ENCODE measurements at places on chromosomes 2 and 18.

DNA sequence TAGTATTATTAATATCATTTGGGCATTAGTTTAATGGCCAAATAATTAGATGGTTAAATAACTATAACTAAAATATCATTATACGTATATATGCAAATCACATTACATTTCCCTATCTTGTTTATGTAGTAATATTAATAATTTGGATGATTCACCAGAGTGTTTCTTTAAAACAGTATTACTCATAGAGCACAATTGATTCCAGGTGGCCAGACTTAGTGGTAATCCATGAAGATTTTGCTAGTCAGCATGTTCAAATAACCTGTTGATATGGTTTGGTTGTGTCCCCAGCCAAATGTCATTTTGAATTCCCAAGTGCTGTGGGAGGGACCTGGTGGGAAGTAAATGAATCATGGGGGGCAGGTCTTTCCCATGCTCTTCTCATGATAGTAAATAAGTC, 782.3 kb downstream of the LRP1B start:
- no peak for DNase-seq

GRCh38 chr2:56741601-56742102, 557.9 kb downstream of the CCDC85A start:
- DNase-seq = peak; percentile 65

DNA sequence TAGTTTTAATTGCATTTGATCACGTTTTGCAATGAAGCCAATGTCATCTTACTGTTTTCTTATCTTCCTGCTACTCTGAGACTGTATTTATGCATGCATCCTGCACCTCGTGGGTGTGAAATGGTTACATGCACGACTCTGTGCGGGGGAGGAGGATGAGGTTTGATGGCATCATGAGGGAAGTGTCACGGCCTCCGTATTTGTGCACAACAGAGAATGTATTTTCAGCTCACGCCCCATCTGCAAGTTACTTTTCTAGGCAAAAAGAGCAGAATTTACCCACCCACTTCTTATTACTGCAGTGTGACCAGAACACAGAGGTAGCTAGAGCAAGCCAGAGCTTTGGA, 145.1 kb downstream of the TDRD15 start:
- DNase-seq = no peak

DNA sequence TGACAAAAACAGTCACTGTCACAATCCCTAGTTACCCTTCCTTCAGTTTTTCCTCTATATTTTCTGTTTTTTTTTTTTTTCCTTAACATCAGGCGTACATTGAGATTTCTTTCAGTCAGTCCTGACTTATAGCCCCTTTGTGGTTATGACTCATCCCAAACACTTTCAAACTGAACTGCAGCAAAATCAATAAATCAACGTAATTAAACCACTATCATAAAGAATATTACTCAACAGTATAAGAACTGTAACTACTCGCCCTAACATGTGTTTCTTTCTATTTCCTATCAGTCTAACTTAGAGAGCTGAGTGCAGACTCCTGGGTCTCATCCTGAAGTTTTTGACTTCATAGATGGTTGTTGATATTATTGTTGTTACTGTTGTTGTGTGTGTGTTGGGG, 523.5 kb downstream of the LRRTM4 start:
- DNase-seq = no peak

DNA sequence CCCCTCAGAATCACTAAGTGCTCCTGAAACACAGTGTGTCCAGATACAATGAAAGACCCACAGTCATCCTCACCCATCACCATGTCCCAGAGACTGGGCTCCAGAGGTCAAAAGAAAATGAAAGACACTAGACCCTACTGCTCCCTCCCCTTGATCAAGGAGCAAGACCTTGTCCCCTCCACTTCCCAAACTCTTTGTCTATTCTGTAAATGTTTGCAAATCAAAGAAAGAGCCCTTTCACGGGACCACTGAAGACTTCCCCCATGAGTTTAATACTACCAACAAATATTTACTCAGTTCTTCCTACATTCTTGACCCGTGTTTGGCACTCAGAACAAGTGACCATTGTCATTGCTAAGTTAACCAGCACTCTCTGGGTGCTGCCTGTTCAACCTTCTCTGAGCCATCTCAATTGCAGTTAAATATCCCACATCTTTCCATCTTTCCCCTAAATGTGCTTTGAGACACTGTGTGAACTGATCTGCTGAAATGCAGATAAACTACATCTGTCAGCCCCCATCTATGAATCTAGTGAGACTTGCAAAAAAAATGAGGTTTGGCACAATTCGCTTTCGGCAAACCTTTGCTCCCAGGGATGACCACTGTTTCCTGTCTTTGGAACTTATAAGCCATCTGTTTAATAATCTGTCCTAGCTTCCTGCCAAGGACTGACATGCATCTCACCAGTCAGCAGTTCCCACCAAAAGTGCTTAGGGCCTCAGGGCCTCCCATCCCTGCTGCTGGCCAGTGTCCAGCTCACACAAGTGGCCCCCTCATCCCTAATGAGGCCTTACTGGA, 170.3 kb downstream of the GFPT1 start:
- no peak for DNase-seq

- no peak for DNase-seq
Measured at GRCh38 chr2:239103125-239104098, 255.5 kb downstream of the TWIST2 start.

DNA sequence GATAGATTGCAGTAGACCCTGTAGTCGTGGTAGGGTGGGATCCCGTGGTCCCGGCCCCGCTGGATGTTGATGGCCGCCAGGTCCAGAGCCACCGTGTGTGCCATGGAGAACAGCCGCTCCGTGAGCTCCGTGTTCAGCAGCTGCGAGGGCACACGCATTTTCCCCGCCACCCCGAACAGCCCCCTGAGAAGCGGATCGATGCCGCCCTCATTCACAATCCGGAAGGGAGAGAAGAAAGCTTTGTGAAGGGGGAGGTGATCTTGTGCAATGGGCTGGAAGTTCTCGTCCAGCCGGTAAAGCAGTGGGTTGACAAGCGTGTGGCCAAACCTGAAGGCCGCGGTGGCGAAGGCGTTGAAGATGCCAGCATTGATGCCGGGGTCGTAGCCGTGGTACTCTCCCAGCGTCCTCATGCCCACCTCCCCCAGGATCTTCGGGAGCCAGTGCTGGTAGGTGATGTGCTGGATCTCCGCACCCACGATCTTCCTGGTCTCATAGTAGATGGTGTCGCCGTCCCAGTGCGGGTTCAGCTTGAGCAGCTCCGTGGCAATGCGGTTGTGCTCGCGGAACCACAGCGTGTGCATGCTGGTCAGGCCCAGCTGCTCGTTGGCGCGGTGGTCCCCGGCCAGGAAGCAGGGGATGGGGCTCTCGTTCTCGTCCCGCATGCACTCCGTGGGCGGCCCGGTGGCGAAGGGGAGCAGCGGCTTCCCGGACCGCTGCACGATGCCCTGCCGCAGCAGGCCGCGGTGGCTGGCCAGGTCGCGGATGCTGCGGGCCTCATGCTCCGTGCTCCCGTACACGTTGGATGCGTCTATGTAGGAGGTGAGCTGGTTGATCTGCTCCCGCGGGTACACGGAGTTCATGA, 95.8 kb downstream of the PXDN start:
- DNase-seq = no peak

Data from BJ (cell line).